NCI-H446 treated with DMSO at 0.1 percent for 48 hours (cell line): ENCODE measurements at places on chromosomes 3 and 15.

- no peak for DNase-seq
Measured at GRCh38 chr15:70343961-70344621, 246.4 kb upstream of the TLE3 start.

- no peak for DNase-seq
Measured at GRCh38 chr3:55159016-55159415, 231.2 kb upstream of the LRTM1 start.

GRCh38 chr15:92954578-92954977 lies 54.5 kb downstream of the CHD2 start:
- no peak for DNase-seq

DNA sequence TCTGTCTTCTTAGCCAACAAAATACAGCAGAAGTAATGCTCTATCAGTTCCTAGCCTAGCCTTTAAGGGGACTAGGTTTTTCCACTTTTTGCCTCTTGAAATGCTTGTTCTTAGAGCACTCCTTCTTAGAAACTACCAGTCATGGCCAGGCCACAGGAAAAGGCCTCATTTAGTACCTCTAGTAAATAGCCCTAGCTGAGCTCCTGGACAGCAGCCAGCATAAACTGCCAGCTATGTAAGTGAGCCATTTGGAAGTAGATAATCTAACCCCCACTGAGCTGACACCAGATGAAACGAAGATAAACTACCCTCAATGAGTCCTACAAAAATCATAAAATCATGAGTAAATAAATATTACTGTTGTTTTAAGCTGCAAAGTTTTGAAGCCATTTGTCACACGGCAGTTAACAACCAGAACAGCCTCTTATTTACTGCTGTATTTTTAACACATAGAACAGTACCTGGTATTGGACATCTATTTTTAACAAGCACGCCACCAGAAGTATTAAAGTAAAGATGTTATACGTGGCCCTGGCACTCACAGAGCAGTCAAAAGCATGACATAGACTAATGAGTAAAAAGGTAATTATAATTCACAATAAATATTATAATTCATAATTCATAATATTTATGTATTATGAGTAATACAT lies 12.0 kb downstream of the TBC1D5 start:
- peak; percentile 56 for DNase-seq

DNA sequence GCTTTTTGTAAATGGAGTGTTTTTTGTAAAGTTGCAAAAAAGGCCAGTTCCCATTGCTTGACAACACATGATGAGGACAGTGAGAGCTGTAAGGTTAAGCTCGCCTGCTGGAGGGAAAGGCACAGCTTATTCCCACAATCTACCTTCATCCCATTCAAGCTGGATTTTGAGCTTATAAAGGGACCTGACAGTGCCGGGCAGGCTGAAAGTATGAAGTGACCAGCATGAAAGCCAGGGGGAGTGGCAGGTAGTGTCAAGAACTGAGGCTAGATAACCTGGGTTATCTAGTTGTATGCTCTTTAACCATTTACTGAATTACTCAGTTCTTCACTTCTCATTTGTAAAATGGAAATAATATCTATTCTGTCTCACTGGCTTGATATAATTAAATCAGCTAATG lies 52.3 kb upstream of the KPNA4 start:
- no peak for DNase-seq

GRCh38 chr3:13087320-13087990 lies 14.2 kb upstream of the IQSEC1 start:
- DNase-seq = no peak

- peak; percentile 48 for DNase-seq
Measured at GRCh38 chr15:55168350-55168974, 28.3 kb downstream of the RSL24D1 start.

GRCh38 chr3:19573644-19574043 lies 360.4 kb downstream of the EFHB start:
- DNase-seq = no peak

GRCh38 chr3:58111513-58112184 lies 99.1 kb downstream of the DNASE1L3 start:
- DNase-seq = no peak

- no peak for DNase-seq
Measured at GRCh38 chr3:15810702-15811101, 12.9 kb upstream of the ANKRD28 start.

- no peak for DNase-seq
Measured at GRCh38 chr3:81300324-81300927, 461.0 kb downstream of the GBE1 start.

DNA sequence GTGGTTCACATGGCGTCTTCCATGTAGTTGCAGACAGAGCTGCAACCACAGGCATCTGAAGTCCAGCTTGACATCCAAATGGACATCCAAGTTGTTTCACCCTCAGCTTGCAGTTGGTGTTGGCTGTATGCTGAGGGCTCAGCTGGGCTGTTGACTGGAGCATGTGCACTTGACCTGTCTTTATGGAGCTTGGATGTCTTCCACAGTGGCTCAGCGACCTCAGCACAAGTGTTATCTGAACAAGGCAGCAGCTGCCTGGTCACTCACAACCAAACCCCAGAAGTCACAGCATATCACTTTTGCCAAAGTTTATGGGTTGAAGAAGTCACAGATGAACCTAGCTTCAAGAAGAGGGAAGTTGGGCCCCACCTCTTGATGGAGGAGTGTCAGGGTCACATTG lies 92.9 kb downstream of the TPRA1 start:
- no peak for DNase-seq

- no peak for DNase-seq
Measured at GRCh38 chr3:14532691-14533456, 7.3 kb downstream of the GRIP2 start.

- DNase-seq = no peak
Measured at GRCh38 chr3:149588909-149589308, 68.9 kb downstream of the WWTR1 start.

GRCh38 chr3:60571511-60571910 lies 679.7 kb downstream of the FHIT start:
- DNase-seq = no peak
